Activated naive CD8-positive, alpha-beta T cell treated with anti-CD3 and anti-CD28 coated beads for 36 hours (primary cell): ENCODE measurements at places on chromosomes 3 and 15. TPM values are rescaled to one million over a fixed set of nuclear protein-coding genes. Genes with fewer than 3 reads are reported as not detected.

Gene ALPK3
- 0.04 TPM for total RNA-seq

DNA sequence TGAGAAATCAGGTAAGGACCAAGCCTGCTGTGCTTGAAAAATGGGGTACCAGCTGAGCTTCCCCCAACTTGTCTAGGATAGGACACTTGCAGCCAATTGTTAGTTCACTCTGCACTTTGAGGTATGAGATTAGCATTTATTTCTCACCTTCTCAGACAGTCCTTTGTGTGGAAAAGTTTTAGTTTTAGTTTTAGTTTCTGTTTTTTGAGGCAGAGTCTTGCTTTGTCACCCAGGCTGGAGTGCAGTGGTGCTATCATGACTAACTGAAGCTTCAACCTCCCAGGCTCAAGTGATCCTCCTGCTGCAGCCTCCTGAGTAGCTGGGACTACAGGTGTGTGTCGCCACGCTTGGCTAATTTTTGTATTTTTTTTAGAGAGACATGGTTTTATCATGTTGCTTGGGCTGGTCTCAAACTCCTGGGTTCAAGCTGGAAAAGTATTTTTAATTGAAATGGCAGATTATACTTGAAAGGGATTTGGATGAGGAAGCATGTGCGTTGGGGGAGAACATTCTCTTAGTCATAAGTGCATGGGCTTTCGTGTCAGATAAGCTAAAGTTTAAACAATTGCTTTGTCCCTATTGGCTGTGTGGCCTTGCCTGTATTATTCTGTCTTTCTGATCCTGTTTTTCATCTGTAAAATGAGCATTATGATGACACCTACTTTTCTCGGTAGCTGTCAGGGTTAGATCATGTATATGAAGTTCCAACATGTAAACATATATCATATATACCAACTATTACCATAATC is 25.2 kb upstream of the CCK start:
- H3K27me3 ChIP-seq, result no peaks in the 10 kb centered on the region
- H3K36me3 ChIP-seq, result peaks cover 1% of the 10 kb centered on the region
- H3K4me1 ChIP-seq, result peaks cover 13% of the 10 kb centered on the region
- H3K27ac ChIP-seq, result no peak overlapping the region
- no peak for DNase-seq

Gene SST
- total RNA-seq, result not detected

Gene CSPG4
- not detected for total RNA-seq

DNA sequence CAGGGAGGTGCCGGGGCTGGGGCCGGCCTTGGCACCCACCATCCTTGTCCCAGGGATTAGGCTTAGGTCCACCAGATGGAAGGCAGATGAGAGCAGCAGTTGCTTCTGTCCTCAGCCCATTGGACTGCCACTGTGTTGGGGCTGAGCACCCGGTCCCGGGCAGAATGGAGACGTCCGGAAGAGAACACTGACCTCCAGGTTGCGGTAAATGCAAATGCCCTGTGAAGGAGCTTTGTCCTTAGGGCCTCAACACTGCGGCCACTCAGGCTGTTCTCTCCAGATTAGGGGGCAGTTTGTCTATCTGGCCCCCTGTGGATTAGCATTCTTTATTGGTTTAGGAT is at the start of gene SERINC4:
Gene SERINC4, minus strand, starts transcription at position 276 of the 341 bp plus-strand sequence. Its CDS starts 234 bp downstream, at position 42.
- peak within 1 kb of the TSS; percentile 96 for H3K27ac ChIP-seq
- H3K4me1 ChIP-seq, result peaks cover 45% of the 10 kb centered on the region
- H3K36me3 ChIP-seq, result peaks cover 48% of the 10 kb centered on the region
- no peaks in the 10 kb centered on the region for H3K27me3 ChIP-seq

DNA sequence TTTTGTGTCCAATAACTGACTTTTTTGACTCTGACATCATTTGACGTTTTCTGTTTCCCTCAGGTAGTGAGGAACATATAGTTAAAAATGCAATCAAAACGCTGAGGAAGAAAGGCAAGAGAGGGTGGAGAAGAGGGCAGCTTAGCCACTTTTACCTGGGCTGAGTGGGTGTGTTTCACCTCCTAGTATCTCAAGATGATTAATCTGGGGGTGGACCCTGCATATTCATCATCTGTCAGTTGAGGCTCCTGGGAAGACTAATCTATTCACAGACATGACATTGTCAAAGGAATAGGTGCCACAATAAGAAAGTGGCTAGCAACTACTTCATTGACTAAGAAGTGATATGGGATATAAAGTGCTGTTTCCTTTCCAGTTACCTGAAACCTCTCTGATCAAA is 331.5 kb upstream of the RARB start:
- no peaks in the 10 kb centered on the region for H3K27me3 ChIP-seq
- no peak overlapping the region for H3K4me3 ChIP-seq
- H3K36me3 ChIP-seq, result no peaks in the 10 kb centered on the region
- no peaks in the 10 kb centered on the region for H3K4me1 ChIP-seq
- no peak for DNase-seq

DNA sequence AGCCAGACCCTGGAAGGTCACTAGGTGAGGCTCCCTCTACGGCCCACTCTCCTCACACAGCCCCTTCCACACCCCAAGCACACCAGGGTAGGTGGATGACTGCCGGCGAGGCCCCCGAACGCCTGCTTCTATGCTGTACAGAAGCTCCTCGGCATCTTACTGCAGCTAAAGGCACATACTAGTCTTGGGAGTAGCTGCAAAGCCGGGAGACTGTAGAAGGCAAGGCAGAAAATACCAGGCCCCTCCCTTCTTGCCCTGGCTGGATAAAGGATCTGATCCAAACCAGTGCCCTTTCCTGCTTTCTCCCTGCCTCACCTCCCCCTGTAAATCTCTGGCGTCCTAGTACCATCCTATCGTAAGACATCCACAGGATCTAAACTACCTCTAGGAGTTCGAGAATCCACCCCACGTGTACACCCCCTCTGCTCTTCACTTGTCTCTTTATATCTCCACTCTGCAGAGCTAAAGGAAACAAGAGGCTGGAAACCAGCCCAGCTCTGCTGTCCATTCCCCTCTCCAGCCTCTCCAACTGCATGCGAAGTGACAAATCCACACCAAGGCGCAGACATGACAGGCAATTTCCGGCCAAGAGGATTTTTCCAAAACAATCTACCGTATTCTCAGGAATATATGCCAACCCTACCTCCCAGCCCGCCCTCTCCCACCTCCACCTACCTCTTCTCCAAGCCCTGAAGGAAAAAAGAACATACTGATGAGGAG is 11.8 kb downstream of the TNK2 start:
- H3K4me3 ChIP-seq, result peak overlapping the region; percentile 86
- H3K36me3 ChIP-seq, result peaks cover 5% of the 10 kb centered on the region
- peaks cover 50% of the 10 kb centered on the region for H3K4me1 ChIP-seq
- DNase-seq, result no peak

- H3K36me3 ChIP-seq, result no peaks in the 10 kb centered on the region
- H3K27me3 ChIP-seq, result no peaks in the 10 kb centered on the region
- no peak overlapping the region for H3K27ac ChIP-seq
- H3K4me3 ChIP-seq, result no peak overlapping the region
These were observed 267.7 kb upstream of the LMCD1 start for GRCh38 chr3:8233938-8234337.

DNA sequence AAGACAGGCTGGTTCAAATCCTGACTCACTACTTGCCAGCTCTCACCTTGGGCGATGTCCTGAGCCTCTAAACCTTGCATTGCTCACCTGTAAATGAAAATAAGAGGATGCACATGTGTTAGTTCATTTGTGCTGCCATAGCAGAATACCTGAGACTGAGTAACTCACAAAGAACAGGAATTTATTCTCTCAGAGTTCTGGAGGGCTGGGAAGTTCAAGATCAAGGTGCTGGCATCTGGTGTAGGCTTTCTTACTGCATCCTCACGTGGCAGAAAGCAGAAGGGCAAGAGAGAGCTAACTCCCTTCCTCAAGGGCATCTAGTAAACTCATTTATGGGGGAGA is 222.7 kb downstream of the MTHFS start:
- peaks cover 2% of the 10 kb centered on the region for H3K4me1 ChIP-seq
- no peak overlapping the region for H3K4me3 ChIP-seq
- H3K27ac ChIP-seq, result no peak overlapping the region

DNA sequence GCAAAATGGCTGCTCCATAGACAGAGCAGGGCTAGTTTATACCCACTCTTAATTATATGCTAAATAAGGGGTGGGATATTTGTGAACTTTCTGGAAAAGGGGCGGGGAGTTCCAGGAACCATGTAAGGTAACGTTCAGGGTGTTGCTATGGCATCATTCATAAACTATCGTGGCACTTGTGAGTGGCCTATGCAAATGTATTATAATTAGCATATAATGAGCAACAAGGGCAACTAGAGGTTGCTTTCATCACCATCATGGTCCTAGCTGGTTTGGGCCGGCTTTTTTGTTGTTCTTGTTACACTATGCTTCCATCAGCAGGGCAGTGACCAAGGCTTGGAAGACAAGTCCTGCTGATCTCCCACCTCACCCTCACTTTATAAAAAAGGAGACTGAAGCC is 43.2 kb upstream of the FGD5 start:
- peaks cover 3% of the 10 kb centered on the region for H3K4me1 ChIP-seq
- H3K36me3 ChIP-seq, result no peaks in the 10 kb centered on the region
- no peaks in the 10 kb centered on the region for H3K27me3 ChIP-seq
- H3K4me3 ChIP-seq, result no peak overlapping the region

Gene ZNF774
- 0.82 TPM for total RNA-seq

DNA sequence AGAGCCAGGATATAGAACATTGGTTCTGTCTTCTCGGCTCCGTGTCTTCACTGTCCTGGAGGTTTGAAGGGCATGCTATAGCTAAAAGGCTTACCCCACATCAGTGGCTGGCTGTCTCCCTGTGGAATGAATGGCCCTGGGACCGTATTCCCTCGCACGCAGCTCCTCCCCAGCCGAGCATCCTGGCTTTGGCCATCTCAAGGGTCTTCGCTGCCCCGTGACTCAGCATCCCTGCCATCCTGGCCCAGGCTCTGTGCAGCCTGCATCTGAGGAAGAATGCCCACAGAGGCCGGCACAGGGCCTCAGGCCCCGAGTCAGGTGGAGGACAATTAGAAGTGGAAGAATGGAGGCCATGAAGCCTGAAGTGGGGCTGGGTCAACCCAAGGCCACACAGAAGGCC is 11.0 kb downstream of the LOXL1 start:
- no peak overlapping the region for H3K4me3 ChIP-seq
- DNase-seq, result no peak
- no peaks in the 10 kb centered on the region for H3K27me3 ChIP-seq
- no peak overlapping the region for H3K27ac ChIP-seq
- no peaks in the 10 kb centered on the region for H3K36me3 ChIP-seq

DNA sequence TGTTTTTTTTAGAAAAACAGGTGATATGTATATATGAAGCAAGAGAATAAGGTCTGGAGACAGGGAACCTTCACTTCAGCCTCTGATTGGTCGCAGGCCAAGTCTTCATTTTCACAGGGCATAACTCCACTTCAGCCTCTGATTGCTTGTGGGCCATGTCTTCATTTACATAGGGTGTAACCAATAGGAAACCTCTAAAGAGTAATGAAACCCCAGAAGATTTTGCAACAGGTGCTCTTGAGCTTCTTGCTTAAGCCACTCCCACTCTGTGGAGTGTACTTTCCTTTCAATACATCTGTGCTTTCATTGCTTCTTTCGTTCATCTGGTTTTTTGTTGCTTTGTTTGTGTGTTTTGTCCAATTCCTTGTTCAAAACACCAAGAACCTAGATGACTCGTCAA is 22.6 kb upstream of the SCG3 start:
- DNase-seq, result no peak
- no peaks in the 10 kb centered on the region for H3K4me1 ChIP-seq
- H3K4me3 ChIP-seq, result no peak overlapping the region
- H3K36me3 ChIP-seq, result no peaks in the 10 kb centered on the region
- no peaks in the 10 kb centered on the region for H3K27me3 ChIP-seq

- H3K27me3 ChIP-seq, result no peaks in the 10 kb centered on the region
- peaks cover 42% of the 10 kb centered on the region for H3K4me1 ChIP-seq
- no peak overlapping the region for H3K27ac ChIP-seq
- peaks cover 29% of the 10 kb centered on the region for H3K36me3 ChIP-seq
These were observed 33.1 kb downstream of the ARMC8 start for GRCh38 chr3:138220242-138220641.

- no peak for DNase-seq
- no peaks in the 10 kb centered on the region for H3K27me3 ChIP-seq
- H3K36me3 ChIP-seq, result peaks cover 1% of the 10 kb centered on the region
These were observed 128.0 kb downstream of the DNAJB8 start for GRCh38 chr3:128338536-128339330.

Gene C3orf62
- 4.2 TPM for total RNA-seq

Gene FBXW12
- total RNA-seq, result not detected

- H3K4me3 ChIP-seq, result no peak overlapping the region
- no peaks in the 10 kb centered on the region for H3K27me3 ChIP-seq
- no peak overlapping the region for H3K27ac ChIP-seq
- DNase-seq, result peak; percentile 11
- peaks cover 13% of the 10 kb centered on the region for H3K4me1 ChIP-seq
These were observed 176.9 kb upstream of the LMCD1 start for GRCh38 chr3:8324747-8325146.

- H3K27ac ChIP-seq, result no peak overlapping the region
- DNase-seq, result no peak
- no peaks in the 10 kb centered on the region for H3K27me3 ChIP-seq
- no peak overlapping the region for H3K4me3 ChIP-seq
- no peaks in the 10 kb centered on the region for H3K4me1 ChIP-seq
These were observed 101.7 kb upstream of the EIF1B start for GRCh38 chr3:40207796-40208195.

GRCh38 chr15:73303636-73304035 is 65.1 kb downstream of the HCN4 start:
- no peaks in the 10 kb centered on the region for H3K27me3 ChIP-seq
- DNase-seq, result no peak
- H3K36me3 ChIP-seq, result peaks cover 2% of the 10 kb centered on the region
- H3K4me1 ChIP-seq, result peaks cover 11% of the 10 kb centered on the region
- no peak overlapping the region for H3K4me3 ChIP-seq
- no peak overlapping the region for H3K27ac ChIP-seq

GRCh38 chr15:87528873-87529272 is 727.7 kb downstream of the NTRK3 start:
- DNase-seq, result no peak
- no peaks in the 10 kb centered on the region for H3K4me1 ChIP-seq
- H3K4me3 ChIP-seq, result no peak overlapping the region
- no peak overlapping the region for H3K27ac ChIP-seq
- no peaks in the 10 kb centered on the region for H3K27me3 ChIP-seq

GRCh38 chr3:24385012-24385615 is 109.5 kb downstream of the THRB start:
- H3K27ac ChIP-seq, result no peak overlapping the region
- H3K36me3 ChIP-seq, result no peaks in the 10 kb centered on the region
- no peak overlapping the region for H3K4me3 ChIP-seq
- H3K4me1 ChIP-seq, result no peaks in the 10 kb centered on the region

DNA sequence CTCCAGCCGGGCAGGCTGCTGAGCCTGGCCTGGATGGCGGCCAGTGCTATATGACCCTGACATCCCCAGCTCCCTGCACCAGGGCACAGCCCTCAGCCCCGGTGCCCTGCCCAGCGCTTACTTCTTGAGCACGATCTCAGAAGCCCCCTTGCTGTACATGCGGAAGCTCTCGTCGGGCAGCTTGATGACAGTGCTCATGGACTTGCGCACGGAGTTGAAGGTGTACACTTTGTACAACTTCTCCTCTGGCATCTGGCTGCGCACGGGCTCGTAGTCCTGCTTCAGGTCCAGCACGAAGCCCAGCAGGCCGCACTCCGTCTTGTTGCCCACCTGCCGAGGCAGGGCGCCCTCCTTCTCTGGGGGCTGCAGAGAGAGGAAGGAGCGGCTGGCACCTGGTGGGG is 38.8 kb upstream of the SEC13 start:
- H3K27me3 ChIP-seq, result peaks cover 13% of the 10 kb centered on the region
- no peak overlapping the region for H3K4me3 ChIP-seq
- peaks cover 3% of the 10 kb centered on the region for H3K36me3 ChIP-seq
- no peak for DNase-seq
- H3K27ac ChIP-seq, result no peak overlapping the region
